ENCODE measurements at places on chromosomes 1 and 21.

DNA sequence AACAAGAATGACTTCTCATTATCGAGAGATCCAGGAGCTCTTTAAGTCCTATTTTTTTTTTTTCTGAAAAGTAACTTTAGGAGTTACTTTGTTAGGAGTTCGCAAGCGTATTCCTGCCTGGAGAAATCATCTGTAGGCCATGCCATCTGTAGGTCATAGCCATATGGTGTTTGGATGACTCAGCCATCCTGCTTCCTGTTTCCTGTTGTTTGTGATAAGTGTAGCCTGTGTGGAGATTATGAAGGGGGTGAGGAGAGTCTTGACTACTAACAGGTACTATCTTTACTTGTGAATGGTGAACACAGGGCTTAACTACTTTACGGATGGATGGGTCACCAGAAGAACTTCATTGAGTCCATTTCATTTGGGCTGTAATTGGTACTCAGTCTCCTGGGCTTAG, 327.2 kb downstream of the PTPRU start:
- DNase-seq: no peak

GRCh38 chr1:192588546-192588945, 13.0 kb downstream of the RGS1 start:
- no peak for DNase-seq

- no peak for DNase-seq
These were observed 24.9 kb downstream of the SUSD4 start for GRCh38 chr1:223338811-223339746.

GRCh38 chr21:45818276-45818903, 163.2 kb upstream of the COL6A1 start:
- no peak for DNase-seq

All from HT-29 (cell line).